ENCODE measurements at places on chromosomes 2 and 18.

- no peak overlapping the region for H3K27ac ChIP-seq
- no peak for DNase-seq
- no peak overlapping the region for H3K4me3 ChIP-seq
- peaks cover 19% of the 10 kb centered on the region for H3K27me3 ChIP-seq
- H3K4me1 ChIP-seq, result peaks cover 10% of the 10 kb centered on the region
These were observed 21.6 kb downstream of the GPR55 start for GRCh38 chr2:230903231-230904150.

GRCh38 chr2:54519841-54520459 is 63.8 kb downstream of the SPTBN1 start:
- DNase-seq, result no peak
- H3K4me1 ChIP-seq, result peaks cover 35% of the 10 kb centered on the region

GRCh38 chr18:75104483-75104882 is 104.5 kb downstream of the PTGR3 start:
- no peaks in the 10 kb centered on the region for H3K36me3 ChIP-seq
- H3K4me3 ChIP-seq, result no peak overlapping the region
- no peaks in the 10 kb centered on the region for H3K4me1 ChIP-seq
- DNase-seq, result no peak
- no peak overlapping the region for H3K27ac ChIP-seq

- H3K4me1 ChIP-seq, result peaks cover 23% of the 10 kb centered on the region
- no peak overlapping the region for H3K4me3 ChIP-seq
- peak overlapping the region; percentile 43 for H3K27ac ChIP-seq
- no peaks in the 10 kb centered on the region for H3K27me3 ChIP-seq
- no peaks in the 10 kb centered on the region for H3K36me3 ChIP-seq
These were observed 125.7 kb upstream of the EPAS1 start for GRCh38 chr2:46171411-46171953.

DNA sequence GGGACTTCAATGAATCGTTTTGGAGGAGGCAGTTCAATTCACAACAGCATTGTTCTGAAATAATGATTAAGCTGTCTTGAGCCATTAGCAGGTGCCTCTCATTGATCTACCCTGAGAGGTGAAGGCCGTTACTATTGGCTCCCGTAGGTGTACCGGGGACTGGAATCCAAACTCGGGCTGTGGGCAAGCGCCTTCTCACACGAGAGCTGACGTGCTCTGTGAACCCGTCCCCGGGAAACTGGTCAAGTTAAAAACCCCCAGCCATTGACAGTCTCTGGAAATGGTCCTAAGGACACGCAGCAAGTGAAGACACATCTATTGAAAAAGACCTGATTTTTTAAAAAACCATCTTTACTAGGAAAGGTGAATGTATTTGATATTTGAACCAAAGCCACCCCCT is 8.1 kb upstream of the NFATC1 start:
- H3K36me3 ChIP-seq, result no peaks in the 10 kb centered on the region
- H3K4me3 ChIP-seq, result no peak overlapping the region
- peaks cover 38% of the 10 kb centered on the region for H3K27me3 ChIP-seq
- no peak for DNase-seq
- H3K4me1 ChIP-seq, result no peaks in the 10 kb centered on the region

- DNase-seq, result peak; percentile 57
- no peaks in the 10 kb centered on the region for H3K36me3 ChIP-seq
- no peak overlapping the region for H3K4me3 ChIP-seq
- peaks cover 10% of the 10 kb centered on the region for H3K4me1 ChIP-seq
- H3K27ac ChIP-seq, result peak overlapping the region; percentile 10
These were observed 53.3 kb downstream of the NEDD4L start for GRCh38 chr18:58097121-58097906.

DNA sequence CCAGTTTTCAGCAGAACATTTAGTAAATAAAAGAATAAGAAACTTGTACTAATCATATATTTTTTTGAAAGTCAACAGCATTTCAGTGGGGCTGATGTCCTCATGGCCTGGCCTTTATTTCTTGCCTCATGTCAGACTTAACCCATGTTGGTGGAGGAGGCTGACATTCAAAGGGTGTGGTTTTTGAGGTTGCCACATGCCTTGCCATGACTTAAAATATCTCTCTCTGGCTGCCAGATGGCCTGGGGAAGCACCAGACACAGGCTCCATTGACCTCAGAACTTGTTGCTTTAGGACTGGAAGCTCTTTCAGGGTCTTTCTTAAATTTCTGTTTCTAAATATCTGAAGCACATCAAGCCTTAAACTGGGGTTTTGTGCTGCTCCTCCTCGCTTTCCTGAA is 32.5 kb upstream of the CD28 start:
- no peaks in the 10 kb centered on the region for H3K27me3 ChIP-seq
- H3K36me3 ChIP-seq, result no peaks in the 10 kb centered on the region
- H3K4me1 ChIP-seq, result peaks cover 8% of the 10 kb centered on the region

- DNase-seq, result peak; percentile 89
- no peaks in the 10 kb centered on the region for H3K27me3 ChIP-seq
- no peak overlapping the region for H3K4me3 ChIP-seq
- H3K27ac ChIP-seq, result peak overlapping the region; percentile 71
These were observed 20.5 kb downstream of the RND3 start for GRCh38 chr2:150466741-150467620.

- peaks cover 5% of the 10 kb centered on the region for H3K36me3 ChIP-seq
- DNase-seq, result no peak
- H3K27ac ChIP-seq, result no peak overlapping the region
- H3K4me1 ChIP-seq, result no peaks in the 10 kb centered on the region
These were observed 98.5 kb downstream of the ATP9B start for GRCh38 chr18:79167526-79168190.

- DNase-seq, result no peak
- no peaks in the 10 kb centered on the region for H3K36me3 ChIP-seq
- H3K27me3 ChIP-seq, result peaks cover 2% of the 10 kb centered on the region
- H3K27ac ChIP-seq, result no peak overlapping the region
These were observed 13.9 kb upstream of the PROM2 start for GRCh38 chr2:95260028-95261023.

DNA sequence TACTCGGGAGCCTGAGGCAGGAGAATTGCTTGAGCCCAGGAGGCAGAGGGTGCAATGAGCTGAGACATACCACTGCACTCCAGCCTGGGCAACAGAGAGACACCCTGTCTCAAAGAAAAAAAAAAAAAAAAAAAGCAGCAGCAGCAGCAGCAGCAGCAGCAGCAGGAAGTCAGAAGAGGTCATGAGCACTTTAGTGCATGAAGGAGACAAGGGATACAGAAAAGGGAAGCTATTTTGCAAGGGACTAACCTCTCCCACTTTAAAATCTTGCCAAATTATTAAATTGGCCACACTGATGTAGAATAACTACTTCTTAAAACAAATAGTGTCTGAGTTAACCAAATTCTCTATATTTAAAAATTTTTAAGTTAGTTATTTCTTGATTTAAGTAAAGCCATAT is 113.4 kb upstream of the PDE1A start:
- no peak for DNase-seq
- H3K36me3 ChIP-seq, result no peaks in the 10 kb centered on the region
- no peaks in the 10 kb centered on the region for H3K4me1 ChIP-seq
- H3K27ac ChIP-seq, result no peak overlapping the region

GRCh38 chr2:153967248-153967973 is 95.7 kb downstream of the GALNT13 start:
- no peak overlapping the region for H3K27ac ChIP-seq
- no peaks in the 10 kb centered on the region for H3K36me3 ChIP-seq
- H3K27me3 ChIP-seq, result no peaks in the 10 kb centered on the region
- no peaks in the 10 kb centered on the region for H3K4me1 ChIP-seq
- H3K4me3 ChIP-seq, result no peak overlapping the region
- DNase-seq, result no peak

DNA sequence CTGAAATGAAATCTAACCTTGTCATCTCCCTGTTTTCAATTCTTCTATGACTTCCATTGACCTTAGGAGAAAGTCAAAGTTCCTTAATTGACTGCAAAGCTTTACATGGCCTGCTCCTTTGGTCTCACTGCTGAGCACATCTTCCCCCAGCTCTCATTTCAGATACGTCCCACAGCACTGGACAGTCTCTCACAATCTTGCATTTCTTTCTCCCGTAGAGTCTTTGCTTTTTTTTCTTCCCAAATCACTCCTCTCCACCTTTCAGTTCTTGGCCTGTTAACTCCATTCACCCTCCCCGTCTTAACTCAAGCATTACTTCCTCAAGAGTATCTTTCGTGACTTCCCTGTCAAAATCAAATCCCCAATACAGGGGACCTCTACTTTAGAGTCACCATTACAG is 67.2 kb downstream of the DDX1 start:
- H3K4me1 ChIP-seq, result no peaks in the 10 kb centered on the region
- H3K27ac ChIP-seq, result no peak overlapping the region
- H3K27me3 ChIP-seq, result no peaks in the 10 kb centered on the region
- H3K4me3 ChIP-seq, result no peak overlapping the region
- H3K36me3 ChIP-seq, result no peaks in the 10 kb centered on the region

GRCh38 chr2:122239440-122239839 is 484.0 kb downstream of the TSN start:
- H3K4me1 ChIP-seq, result no peaks in the 10 kb centered on the region
- no peak overlapping the region for H3K4me3 ChIP-seq
- DNase-seq, result no peak
- no peaks in the 10 kb centered on the region for H3K36me3 ChIP-seq

DNA sequence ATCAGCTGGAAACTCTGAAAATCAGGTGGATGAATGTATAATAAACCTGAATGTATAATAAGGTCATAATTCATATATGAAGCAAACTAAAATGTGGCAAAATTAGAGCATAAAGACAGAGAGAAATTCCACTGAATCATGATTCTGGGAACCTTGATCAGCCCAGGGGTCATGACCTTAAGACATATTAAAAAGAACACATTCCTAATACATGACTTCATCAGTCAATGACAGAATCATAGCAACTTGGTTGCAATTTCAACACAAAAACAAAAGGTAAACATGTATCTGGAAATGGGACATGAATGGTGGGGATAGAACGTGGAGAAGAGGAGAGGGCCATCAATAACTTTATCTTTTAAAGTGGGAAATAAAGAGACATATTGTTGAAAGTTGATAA is 17.6 kb downstream of the AFF3 start:
- no peak overlapping the region for H3K4me3 ChIP-seq
- no peak for DNase-seq
- H3K4me1 ChIP-seq, result no peaks in the 10 kb centered on the region
- no peaks in the 10 kb centered on the region for H3K27me3 ChIP-seq
- no peaks in the 10 kb centered on the region for H3K36me3 ChIP-seq
- no peak overlapping the region for H3K27ac ChIP-seq

- DNase-seq, result no peak
- H3K27me3 ChIP-seq, result peaks cover 27% of the 10 kb centered on the region
- no peak overlapping the region for H3K4me3 ChIP-seq
- no peak overlapping the region for H3K27ac ChIP-seq
- H3K36me3 ChIP-seq, result no peaks in the 10 kb centered on the region
These were observed 3.3 kb downstream of the CIB4 start for GRCh38 chr2:26637811-26638310.

DNA sequence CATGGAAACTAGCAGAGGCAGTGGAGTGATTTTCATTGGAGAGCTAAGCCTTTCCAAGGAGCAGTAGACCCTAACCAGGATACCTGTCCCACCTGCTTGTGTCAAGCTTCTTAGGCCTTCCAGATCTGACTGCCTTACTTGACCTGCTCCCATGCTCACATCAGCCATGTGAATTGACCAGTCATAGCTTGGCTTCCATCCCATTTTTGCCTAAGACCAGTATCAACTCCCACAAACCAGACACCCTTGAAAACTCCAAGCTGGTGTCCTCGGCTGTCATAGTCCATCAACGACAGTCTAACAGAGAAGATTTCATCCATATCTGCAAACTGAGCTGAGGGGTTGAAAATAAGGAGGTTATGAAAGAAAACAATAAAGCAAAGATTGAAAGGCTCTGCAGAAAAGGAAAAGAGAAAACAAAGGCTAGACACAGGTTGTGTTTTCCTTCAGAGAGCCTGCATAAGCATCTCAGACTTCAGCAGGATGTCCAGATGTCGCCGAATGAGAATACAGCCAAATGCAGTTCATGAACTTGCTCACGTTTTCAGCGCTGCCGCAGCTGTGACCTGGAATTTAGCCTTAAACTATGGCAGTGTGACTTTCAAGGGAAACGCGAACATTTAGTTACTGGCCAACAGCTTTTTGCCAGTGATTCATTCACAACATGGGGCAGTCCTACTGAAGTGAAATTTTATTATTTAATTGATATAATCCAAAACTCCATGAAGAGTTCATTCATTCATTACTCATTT is 868.1 kb upstream of the ID2 start:
- peak overlapping the region; percentile 69 for H3K27ac ChIP-seq
- peaks cover 20% of the 10 kb centered on the region for H3K4me1 ChIP-seq
- no peak overlapping the region for H3K4me3 ChIP-seq
- H3K36me3 ChIP-seq, result no peaks in the 10 kb centered on the region
- no peak for DNase-seq

GRCh38 chr2:168814046-168814445 is 11.6 kb downstream of the NOSTRIN start:
- H3K27me3 ChIP-seq, result no peaks in the 10 kb centered on the region
- H3K4me3 ChIP-seq, result no peak overlapping the region
- H3K36me3 ChIP-seq, result no peaks in the 10 kb centered on the region
- H3K4me1 ChIP-seq, result no peaks in the 10 kb centered on the region
- H3K27ac ChIP-seq, result no peak overlapping the region
- DNase-seq, result peak; percentile 42

- H3K4me1 ChIP-seq, result no peaks in the 10 kb centered on the region
- no peak for DNase-seq
- H3K27me3 ChIP-seq, result no peaks in the 10 kb centered on the region
- no peaks in the 10 kb centered on the region for H3K36me3 ChIP-seq
These were observed 65.0 kb downstream of the UXS1 start for GRCh38 chr2:106129150-106129549.

- H3K27ac ChIP-seq, result no peak overlapping the region
- H3K4me3 ChIP-seq, result no peak overlapping the region
- no peak for DNase-seq
- no peaks in the 10 kb centered on the region for H3K36me3 ChIP-seq
- H3K4me1 ChIP-seq, result no peaks in the 10 kb centered on the region
These were observed 15.0 kb upstream of the SPOPL start for GRCh38 chr2:138486363-138487198.
